Stimulated activated CD8-positive, alpha-beta memory T cell treated with anti-CD3 and anti-CD28 coated beads, Interleukin-7, amount 100 ng/mL, for 1 hour (primary cell): ENCODE measurements at places on chromosomes 1 and 21.

DNA sequence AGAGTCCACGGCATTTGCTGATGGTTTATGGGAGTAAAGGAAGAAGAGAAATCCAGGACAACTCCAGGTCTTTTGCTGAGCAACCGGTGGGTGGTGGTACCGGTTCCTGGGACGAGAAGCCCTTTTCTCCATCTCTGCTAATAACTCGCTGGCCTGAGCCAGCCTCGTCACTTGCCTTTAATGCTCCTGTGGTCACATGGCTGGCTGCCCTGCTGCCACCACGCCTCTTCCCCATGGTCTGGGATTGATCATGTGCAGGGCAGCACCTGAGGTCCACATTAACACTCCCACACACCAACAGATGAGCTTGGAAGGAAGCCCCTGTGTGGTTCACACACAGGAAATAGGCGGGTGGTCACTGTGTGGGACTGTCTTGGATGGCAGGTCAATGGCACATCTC lies 10.3 kb upstream of the ETS2 start:
- DNase-seq = no peak

DNA sequence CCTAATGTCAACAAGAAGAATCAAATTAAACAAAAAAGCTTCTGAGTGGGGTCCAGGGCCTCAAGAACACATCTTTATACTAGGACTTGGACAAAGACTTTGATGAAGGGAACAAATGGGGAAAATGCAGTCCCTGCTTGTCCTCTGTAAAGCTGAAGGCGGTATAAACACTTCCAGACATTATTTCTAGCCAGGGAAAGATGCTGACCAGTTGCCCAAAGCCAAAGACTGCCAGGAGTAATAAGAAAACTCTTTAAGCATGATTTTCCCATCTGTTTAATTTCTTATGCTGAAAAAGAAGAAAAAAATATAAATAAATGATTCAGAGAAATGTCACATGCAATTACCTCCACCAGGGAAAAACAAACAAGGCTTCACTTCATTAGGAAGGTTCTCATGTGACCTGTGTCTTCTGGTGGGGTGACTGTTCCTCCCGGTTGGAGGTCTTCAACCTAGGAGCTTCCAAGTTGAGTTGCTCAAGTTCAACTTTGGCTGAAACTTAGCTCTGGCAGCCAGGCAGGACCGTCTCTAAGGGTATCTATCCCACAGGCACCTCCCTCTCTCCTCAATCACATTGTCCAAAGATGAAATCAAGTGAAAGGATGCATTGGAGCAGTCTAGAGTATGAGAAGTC lies 65.2 kb upstream of the KCNE2 start:
- no peak for DNase-seq

DNA sequence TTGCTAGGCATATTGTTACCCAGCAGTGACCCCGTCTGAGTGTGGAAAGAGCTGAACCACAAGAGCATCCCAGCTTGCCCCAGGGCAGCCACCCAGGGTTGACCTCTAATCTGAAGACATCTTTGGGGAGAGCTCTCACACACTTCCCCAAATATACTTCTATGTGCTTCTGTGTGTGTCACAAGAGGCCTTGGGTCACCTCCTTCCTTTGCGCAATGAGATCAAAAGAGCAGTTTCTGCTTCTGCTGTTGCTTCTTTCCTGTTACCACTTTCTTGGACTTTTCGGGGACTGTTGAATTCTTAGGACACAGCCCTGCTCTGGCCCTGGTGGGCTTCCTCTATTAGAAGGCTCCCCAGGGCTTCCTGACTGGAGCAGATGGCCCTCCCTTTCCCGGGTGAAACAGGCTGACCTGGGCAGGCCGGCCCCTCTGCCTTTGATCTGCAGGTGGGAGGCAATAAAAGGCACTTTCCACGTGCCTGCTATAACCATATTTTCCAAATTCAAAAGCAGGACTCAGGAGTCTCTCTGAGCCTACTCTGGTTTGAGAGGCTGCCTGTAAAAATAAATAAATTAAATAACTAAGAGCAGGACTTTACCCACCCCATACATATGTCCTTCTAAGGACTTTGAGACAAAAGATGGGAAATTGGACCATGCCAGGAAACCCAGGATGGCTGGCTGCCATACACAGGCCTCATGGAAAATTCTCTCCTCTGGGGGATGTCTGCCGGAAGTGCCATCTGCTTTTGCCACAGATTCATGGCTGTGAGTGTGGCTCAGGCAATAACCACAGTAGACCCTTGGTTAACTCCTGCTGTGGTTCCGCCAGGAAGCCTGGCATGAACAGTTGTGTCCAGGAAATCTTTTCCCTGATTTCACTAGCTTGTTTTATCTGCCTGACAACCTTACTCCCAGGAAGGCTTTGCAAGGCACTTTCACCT lies 28.3 kb upstream of the RCSD1 start:
- no peak for DNase-seq

GRCh38 chr1:192513697-192514096 lies 61.9 kb upstream of the RGS1 start:
- no peak for DNase-seq

- DNase-seq = no peak
Measured at GRCh38 chr1:6459850-6460265, 6.1 kb downstream of the TNFRSF25 start.

- no peak for DNase-seq
Measured at GRCh38 chr1:179775009-179775408, 31.9 kb downstream of the FAM163A start.

DNA sequence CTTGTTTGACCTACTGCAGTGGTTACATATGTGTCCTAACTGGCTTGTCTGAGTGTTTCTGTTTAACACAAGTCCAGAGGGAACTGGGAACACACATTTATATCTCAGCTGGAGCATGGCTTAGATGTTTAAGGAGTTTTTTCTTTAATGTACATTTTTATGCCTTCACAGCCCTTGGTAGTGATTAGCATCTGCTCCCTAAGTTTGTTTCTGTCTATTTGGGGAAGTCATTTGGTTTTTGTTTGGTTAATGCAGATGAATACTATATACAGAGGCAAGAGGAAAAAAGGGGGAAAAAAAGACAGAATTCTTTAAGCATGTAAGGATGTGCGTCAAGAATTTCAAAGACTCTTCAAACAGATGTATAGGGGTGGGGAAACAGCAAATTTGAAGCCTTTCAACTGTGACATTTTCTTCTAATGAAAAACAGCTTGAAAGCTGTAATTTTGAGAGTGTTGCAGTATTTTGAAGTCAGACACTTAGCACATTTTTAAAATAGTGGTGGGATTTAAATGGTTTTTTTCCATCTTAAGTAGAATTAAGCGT lies 15.4 kb downstream of the MACO1 start:
- no peak for DNase-seq

GRCh38 chr1:60553730-60554129 lies 480.2 kb upstream of the C1orf87 start:
- DNase-seq = no peak

DNA sequence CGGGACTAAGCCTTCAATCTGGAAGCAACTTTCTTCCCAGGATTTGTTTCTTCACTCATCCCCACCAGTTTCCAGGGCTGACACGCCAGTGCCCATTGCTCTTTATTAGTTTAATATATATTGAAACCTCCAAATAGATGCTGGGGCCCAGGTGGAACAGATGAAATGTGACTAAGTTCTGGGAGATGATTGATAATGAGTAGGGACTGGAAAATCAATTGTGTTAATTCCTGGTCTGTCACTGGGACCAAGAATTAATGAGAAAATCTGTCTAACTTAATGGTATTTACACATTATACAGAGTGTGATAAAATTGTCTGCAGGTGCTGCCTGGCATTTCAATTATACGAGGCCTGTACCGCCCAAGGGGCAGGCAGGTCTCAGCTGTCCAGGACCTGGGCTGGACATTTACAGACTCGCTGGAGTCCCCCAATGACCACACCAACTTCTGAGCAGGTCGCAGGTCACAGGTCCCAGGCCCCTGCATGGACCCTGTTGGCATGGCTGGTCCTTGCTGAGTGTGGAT lies 35.8 kb downstream of the UBIAD1 start:
- DNase-seq = no peak

- no peak for DNase-seq
Measured at GRCh38 chr1:59055908-59056719, 240.8 kb upstream of the FGGY start.

DNA sequence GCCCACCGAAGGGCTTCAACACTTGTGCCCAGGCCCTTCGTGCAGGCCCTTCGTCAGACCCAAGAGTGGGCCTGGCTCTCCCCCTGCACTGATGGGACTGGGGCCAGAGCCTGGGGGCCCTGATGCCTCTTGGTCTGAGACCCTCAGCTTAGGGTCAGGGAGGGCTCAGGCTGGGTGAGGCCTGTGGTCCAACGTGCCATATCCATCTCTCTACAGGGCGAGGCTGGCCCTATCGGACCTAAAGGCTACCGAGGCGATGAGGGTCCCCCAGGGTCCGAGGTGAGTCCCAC lies 15.6 kb downstream of the COL6A1 start:
- DNase-seq = no peak

- DNase-seq = no peak
Measured at GRCh38 chr1:159315381-159315780, 13.2 kb downstream of the FCER1A start.

DNA sequence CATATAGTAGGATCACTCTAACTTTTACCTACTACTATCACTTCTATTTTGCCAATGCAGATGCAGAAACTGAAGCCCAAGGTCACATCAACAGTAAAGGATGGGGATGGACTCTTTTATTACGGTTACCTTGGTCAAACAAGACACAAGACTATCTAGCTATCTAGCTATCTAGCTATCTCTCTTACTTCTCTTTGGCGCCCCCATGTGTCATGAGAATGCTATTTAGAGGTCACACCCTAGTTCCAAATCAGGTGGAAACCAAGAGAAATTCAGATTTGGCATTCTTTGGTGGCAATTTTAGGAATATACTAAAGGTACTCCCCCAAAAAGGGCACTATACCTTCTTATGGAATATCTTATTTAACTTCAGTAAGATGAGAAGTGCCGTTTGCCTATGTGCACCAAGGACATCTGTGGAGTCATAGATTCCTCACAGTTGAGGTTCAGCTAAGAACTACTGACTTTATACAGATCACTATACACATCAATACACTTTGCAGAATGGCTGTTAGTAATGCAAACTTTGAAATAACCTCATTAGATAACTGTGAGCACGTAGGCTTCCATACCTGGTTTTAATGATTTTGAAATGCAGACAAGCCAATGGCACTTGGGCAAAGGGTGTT lies 6.7 kb downstream of the ZNF648 start:
- no peak for DNase-seq

GRCh38 chr1:11648039-11648438 lies 6.2 kb downstream of the FBXO2 start:
- DNase-seq = no peak

- no peak for DNase-seq
Measured at GRCh38 chr1:103075316-103076000, 32.9 kb downstream of the COL11A1 start.

DNA sequence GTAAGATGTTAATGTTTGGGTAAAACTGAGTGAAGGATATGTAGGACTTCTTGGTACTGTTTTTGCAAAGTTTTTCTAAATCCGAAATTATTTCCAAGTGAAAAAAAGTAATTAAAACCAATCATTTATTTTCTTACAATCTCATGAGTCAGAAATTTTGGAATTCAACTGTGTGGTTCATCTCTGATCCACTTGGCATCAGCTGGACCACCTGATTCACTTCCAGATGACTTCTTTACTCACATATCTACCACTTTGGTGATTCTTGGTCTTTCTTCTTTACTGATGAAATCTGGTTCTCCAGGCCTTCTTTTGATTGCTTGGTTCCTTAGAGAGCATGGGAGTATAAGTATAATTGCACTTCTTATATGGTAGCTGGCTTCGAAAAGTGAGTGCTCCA lies 254.9 kb upstream of the CACYBP start:
- no peak for DNase-seq

GRCh38 chr1:93304716-93305138 lies 41.0 kb upstream of the DR1 start:
- no peak for DNase-seq

DNA sequence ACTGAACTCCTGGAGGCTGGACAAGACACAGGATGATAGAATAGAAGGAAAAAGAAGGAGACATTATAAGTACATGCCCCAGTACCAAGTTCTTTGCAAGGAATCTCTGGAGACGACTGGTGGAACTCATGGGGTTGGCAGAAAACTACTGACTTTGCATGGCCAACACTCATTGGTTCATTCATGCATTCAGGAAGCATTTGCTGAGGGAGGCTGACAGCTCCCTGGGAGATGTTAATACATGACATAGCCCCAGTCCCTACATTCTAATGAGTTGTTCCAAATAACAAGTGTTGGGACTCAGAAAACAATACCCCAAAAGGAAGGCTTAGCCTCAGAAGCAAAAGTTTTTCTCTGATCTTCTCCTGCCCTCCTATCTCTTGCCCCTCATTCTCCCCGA lies 172.8 kb upstream of the IRF2BP2 start:
- no peak for DNase-seq

- DNase-seq = no peak
Measured at GRCh38 chr1:109389638-109390341, 7.9 kb downstream of the SORT1 start.

- DNase-seq = no peak
Measured at GRCh38 chr1:91948097-91948496, 1.1 kb upstream of the BRDT start.

- no peak for DNase-seq
Measured at GRCh38 chr1:41362357-41362721, 1.1 kb downstream of the FOXO6 start.

GRCh38 chr1:36175137-36176095 lies 19.5 kb downstream of the MAP7D1 start:
- no peak for DNase-seq

GRCh38 chr1:162187687-162188276 lies 118.3 kb downstream of the NOS1AP start:
- DNase-seq = no peak

- DNase-seq = no peak
Measured at GRCh38 chr1:12091191-12091590, 28.1 kb downstream of the TNFRSF8 start.

DNA sequence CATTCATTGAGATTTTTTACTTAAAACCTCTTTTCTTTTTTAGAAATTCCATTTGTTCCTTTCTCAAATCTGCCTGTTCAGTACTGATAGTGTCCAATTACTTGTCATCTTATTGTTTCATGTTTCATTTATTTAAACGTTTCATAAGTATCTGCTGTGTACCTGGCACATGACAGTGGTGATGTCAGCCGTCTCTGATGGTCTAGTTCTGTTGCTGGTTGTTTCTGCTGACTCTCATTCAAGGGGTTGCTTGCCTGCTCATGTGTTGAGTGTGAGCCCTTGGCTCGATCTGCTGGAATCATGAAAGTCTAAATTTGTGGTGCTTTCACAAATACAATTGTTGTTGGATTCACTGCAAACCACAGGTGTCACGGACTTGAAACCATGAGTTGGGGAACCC lies 25.5 kb upstream of the C2CD2 start:
- DNase-seq = no peak

DNA sequence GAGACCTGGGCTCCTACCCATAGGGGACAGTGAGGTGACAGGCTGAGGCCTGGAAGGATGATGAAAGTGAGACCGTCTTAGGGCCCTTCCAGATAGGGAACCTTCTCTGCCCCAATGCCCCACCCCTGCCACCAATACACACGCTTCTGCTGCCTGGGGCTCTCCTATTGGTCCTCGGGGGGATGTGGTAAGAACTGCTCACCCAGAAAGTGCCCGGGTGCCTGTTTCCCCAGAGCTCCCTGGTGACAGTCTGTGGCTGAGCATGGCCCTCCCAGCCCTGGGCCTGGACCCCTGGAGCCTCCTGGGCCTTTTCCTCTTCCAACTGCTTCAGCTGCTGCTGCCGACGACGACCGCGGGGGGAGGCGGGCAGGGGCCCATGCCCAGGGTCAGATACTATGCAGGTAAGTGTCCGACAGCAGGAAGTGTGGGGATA lies 948 bp downstream of the SEMA4A start:
- no peak for DNase-seq
